Naive thymus-derived CD8-positive, alpha-beta T cell (primary cell): ENCODE measurements at places on chromosomes 1 and 21. TPM values are rescaled to one million over a fixed set of nuclear protein-coding genes. Genes with fewer than 3 reads are reported as not detected.

The MYOM3 gene
- not detected for total RNA-seq

The KRTAP19-3 gene
- total RNA-seq: not detected

The DENND4B gene
- total RNA-seq: 194 TPM

The DARS2 gene
- total RNA-seq: 12.6 TPM

The RORC gene
- not detected for total RNA-seq

The CYYR1 gene
- total RNA-seq: not detected

The IFT25 gene
- total RNA-seq: 47.5 TPM

The KRTAP20-3 gene
- not detected for total RNA-seq

The DMRTA2 gene
- total RNA-seq: not detected

The RCC1 gene
- total RNA-seq: 24.9 TPM

The ELK4 gene
- total RNA-seq: 194 TPM
